ENCODE measurements at places on chromosomes 4 and X. TPM values are rescaled to one million over a fixed set of nuclear protein-coding genes. Genes with fewer than 3 reads are reported as not detected.

The ADGRG2 gene
- total RNA-seq: not detected

The IL21 gene
- not detected for total RNA-seq

The CLNK gene
- total RNA-seq: not detected

The IQSEC2 gene
- 1.8 TPM for total RNA-seq

The GAGE12D gene
- not detected for total RNA-seq

The HERC5 gene
- total RNA-seq: 6.8 TPM

The NAP1L5 gene
- total RNA-seq: not detected

The SOX3 gene
- total RNA-seq: not detected

The GAGE2A gene
- not detected for total RNA-seq

- DNase-seq: no peak
Observed at GRCh38 chr4:184424993-184425758, 49.2 kb downstream of the IRF2 start.

DNA sequence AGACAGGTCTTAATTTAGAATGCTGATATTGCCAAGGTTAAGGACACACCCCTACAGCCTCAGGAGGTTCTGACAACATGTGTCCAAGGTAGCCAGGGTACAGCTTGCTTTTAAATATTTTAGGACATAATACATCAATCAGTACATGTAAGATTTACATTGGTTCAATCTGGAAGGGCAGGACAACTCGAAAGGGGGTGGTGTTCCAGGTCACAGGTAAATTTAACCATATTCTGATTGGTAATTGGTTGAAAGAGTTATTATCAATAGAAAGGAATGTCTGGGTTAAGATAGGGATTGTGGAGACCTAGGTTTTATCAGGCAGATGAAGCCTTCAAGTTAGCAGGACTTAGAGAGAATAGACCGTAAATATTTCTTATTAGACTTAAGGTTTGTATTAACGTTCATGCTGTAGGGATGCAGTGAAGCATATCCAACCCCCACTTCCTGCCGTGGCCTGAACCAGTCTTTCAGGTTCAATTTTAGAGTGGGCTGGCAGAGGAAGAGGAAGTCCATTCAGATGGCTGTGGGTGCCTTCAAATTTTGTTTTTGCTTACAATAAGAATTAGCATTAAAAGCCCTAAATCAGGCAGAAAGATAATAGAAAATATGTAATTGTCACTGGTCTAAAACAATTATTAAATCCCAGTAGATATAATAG, 136.5 kb upstream of the GALNTL6 start:
- no peak for DNase-seq

- no peak for DNase-seq
Observed at GRCh38 chr4:83146841-83147240, 32.3 kb upstream of the PLAC8 start.

- DNase-seq: no peak
Observed at GRCh38 chr4:25092139-25092538, 61.4 kb upstream of the LGI2 start.

- peak; percentile 42 for DNase-seq
Observed at GRCh38 chr4:185640811-185641675, 105.7 kb upstream of the PDLIM3 start.

GRCh38 chr4:24089851-24090534, 200.1 kb upstream of the PPARGC1A start:
- no peak for DNase-seq

DNA sequence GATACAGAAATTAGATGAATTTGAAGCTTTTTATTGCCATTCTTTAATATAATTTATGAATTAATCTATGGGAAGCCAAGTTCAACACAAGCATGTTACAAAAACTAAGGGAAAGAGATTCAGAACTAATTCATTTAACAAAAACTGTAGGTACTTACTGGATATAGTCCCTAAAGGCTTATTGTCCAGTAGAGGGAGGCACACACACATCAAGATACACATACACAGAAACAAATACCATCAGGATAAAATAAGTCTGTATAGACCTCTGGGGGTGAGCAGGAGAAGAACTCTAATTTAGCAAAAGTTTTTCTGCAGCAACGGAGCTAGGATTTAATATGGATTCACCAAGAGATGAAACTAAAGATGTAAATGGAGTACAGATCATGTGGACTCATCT, 83.0 kb upstream of the IL13RA1 start:
- DNase-seq: no peak

- no peak for DNase-seq
Observed at GRCh38 chr4:44132526-44132925, 316.1 kb downstream of the KCTD8 start.

DNA sequence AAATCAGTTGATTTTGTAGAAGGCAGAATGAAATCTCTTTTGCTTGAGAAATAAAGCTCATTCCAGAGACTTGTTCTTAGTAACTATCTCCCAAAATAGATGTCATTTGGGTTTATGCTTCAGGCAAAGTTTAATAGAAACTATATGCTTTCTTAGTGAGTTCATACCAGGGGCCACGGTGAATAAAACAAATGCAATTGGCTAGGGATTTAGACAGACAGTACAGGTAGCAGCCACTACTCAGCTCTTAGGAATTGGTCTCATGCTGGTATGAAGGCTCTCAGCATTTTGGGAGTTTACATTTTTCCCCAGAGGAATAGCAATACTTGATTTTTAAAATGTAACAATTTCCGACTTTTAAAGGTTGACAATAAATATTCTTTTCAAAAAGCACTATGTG, 27.0 kb downstream of the GYPA start:
- DNase-seq: no peak

- no peak for DNase-seq
Observed at GRCh38 chr4:36308150-36308549, 26.7 kb downstream of the DTHD1 start.

GRCh38 chrX:43644124-43644701, 11.9 kb upstream of the MAOA start:
- no peak for DNase-seq

GRCh38 chr4:139839403-139840031, 173.9 kb downstream of the MGST2 start:
- no peak for DNase-seq

DNA sequence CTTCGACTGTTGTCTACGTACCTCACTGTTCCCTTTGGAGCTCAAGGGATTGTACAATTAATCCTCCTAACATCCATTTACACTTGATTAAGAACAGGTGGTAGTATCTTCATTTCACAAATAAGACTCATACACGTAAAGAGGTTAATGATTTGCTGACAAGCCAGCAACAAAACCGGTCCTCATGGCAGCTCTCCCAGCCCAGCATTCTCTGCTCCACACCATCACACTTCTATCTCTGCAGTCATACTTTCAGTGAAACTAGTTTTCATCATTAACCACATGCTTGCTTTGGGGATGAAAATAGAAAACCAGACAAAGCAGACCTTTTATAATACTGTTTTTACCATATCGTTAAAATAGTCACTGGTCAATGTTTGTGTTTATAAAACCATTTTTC, 28.7 kb upstream of the CASK start:
- DNase-seq: no peak

All from Caco-2 (cell line).